Hepatic stellate cell (primary cell): ENCODE measurements at places on chromosomes 6 and 20.

- peak; percentile 43 for DNase-seq
Observed at GRCh38 chr6:4316867-4317400, 181.6 kb upstream of the ECI2 start.

- DNase-seq, result no peak
Observed at GRCh38 chr6:48183178-48183577, 72.2 kb upstream of the PTCHD4 start.

DNA sequence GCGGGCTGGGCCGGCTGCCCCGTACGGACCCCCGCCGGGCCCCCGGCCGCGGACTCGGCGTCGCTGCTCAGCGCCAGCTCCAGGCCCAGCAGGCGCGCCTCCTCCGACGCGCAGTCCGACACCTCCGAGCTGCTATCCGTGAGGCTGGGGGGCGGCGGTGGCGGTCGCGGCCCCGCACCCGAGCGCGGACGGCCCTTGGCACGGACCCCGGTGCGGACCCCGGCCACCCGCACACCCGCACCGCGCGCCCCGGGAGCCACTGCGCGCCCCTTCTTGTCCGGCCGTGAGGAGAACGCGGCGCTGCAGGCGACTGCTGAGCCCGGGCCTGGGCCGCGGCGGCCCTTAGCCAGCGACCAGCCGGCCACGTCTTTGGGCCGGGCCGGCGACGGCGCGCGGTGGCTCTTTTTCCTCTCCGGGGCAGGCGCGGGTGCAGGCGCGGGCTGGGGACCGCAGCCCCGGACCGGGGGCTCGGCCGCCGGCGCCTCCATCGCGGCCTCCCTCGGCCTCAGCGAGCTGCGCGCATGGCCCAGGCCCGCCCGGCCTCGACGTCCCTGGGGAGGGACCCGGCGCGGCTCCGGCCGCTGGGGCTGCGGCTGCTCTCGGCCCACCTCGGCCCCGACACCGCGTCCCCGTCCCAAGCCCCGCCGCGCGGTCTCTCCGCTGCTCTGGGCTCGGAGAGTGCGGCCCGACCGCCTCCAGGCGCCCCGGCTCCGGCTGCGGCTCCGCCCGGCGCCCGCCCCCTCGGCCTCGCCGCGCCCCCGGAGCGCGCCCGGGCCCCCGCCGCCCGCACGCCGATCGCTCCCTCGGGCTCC lies 12.9 kb upstream of the TLDC2 start:
- DNase-seq, result no peak

- DNase-seq, result no peak
Observed at GRCh38 chr6:16849988-16850680, 88.9 kb upstream of the ATXN1 start.

DNA sequence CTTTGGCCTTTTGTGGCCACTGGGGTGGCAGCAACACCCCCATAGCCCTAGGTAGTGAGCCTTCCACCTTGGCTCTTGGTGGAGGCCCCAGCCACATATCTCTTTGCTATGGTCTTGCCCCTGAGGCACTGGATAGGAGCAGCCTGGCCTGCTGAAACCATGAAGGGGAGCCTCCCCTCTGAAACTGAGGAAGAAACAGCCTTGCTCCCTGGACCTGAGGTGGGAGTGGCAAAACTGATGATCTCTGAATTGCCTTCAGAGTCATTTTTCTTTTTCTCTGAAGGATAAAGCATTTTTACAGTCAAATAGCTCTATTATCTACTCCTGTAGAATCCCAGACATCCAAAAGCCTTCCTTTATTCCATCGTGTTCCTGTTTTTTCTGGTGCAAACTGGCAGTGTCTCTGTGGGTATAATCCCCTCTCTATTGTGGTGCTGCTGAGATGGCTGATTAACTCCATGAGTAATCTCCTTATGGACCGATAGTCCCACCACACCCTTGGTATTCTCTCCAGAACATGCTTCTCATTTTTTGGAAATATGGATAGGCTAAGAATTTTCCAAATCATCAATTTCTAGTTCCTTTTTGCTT lies 22.0 kb upstream of the PRSS35 start:
- no peak for DNase-seq

- no peak for DNase-seq
Observed at GRCh38 chr6:137217801-137218472, 1.2 kb downstream of the IFNGR1 start.

DNA sequence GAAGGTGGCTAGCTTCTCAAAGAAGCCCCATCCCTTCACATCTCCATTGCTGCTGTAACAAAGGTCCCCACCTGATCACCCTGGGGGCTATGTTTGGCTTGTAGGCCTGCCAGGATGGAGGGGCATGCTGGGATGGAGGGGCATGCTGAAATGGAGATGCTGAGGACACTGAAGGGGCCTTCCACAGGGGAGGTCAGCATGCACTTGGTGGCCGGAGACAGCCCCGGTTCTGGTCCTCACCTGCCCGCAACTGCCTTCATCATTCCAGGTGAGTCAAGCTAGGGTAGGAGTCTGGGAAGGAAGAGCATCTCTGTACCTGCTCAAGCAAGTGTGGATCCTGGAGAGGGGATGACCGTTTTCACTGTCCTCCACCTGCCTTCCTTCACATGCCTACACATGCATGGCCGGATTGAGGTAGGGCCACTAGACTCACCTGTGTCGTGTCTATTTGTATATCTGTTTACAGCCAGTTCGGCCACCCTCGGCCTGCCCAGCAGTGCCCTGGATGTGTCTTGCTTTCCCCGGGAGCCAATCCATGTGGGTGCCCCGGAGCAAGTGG lies 6.0 kb downstream of the L3MBTL1 start:
- no peak for DNase-seq

DNA sequence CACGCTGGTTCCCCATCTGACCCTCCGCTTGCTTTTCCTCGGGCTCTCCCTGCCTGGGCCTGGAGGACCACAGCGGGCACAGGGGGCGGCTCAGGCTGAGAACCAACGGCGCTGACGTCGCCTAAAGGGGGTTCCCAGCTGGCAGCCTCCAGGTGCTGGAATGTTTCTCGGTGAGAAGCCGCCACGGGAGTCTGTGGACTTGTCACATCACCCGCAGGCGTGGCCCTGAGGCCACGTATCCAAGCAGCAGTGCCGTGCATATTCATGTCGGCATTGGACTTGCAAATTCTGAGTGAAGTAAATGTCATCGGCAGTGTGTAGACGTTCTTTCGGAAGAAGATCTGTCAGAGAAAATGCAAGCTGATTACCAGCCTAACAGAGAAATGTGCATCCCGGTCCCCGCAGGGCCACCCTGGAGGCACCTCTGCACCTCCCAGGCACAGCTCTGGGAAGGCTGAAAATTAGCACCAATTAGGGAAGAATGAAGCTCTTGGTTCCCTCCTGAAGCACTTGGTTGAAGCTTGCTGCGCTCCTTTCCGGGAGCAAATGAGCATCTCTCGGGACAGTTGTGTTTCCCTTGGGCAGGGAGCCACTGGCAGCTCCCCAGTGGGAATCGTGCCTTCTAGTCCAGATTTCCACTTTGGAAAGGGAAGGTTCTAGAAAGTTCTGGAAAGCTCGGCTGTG lies 24.3 kb downstream of the NTSR1 start:
- no peak for DNase-seq

DNA sequence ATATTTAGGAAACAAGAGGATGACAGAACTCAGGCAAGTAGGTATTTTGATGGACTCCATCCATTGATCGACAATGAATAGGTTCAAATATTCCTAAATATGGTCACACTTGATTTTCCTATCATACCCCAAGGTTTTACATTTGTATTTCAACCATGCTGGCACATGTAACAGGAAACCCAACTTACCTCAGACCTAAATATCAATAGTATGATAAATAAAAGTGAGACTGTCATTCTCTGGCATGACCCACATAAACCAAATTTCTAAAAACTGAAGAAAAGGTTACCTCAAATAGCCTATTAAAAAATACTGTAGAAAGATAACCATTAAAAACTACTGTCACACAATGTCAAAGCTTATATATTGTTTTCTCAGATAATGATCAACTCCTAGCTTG lies 97.3 kb downstream of the PRDM1 start:
- DNase-seq, result no peak

DNA sequence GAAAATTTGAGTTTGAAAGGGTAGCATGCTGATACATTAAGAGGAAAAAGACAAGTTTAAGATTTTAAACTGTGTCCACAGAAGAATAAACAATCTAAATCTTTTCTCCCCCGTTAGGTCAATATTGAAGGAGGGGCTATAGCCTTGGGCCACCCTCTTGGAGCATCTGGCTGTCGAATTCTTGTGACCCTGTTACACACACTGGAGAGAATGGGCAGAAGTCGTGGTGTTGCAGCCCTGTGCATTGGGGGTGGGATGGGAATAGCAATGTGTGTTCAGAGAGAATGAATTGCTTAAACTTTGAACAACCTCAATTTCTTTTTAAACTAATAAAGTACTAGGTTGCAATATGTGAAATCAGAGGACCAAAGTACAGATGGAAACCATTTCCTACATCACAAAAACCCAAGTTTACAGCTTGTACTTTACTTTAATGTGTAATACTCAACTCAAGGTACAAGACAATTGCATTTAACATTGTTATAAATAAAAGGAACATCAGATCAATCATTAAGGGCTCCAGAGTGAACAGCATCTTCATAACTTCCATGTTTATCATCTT lies 10.8 kb downstream of the TCP1 start:
- no peak for DNase-seq

GRCh38 chr6:127475135-127475822 lies 16.1 kb upstream of the KIAA0408 start:
- DNase-seq, result no peak

- peak; percentile 26 for DNase-seq
Observed at GRCh38 chr6:26394289-26394688, 7.8 kb upstream of the BTN3A1 start.

- DNase-seq, result no peak
Observed at GRCh38 chr20:24782301-24782700, 166.8 kb upstream of the CST7 start.

GRCh38 chr6:31651602-31652191 lies 764 bp downstream of the BAG6 start:
- peak; percentile 91 for DNase-seq

GRCh38 chr6:107061125-107062020 lies 33.4 kb downstream of the MTRES1 start:
- DNase-seq, result no peak

DNA sequence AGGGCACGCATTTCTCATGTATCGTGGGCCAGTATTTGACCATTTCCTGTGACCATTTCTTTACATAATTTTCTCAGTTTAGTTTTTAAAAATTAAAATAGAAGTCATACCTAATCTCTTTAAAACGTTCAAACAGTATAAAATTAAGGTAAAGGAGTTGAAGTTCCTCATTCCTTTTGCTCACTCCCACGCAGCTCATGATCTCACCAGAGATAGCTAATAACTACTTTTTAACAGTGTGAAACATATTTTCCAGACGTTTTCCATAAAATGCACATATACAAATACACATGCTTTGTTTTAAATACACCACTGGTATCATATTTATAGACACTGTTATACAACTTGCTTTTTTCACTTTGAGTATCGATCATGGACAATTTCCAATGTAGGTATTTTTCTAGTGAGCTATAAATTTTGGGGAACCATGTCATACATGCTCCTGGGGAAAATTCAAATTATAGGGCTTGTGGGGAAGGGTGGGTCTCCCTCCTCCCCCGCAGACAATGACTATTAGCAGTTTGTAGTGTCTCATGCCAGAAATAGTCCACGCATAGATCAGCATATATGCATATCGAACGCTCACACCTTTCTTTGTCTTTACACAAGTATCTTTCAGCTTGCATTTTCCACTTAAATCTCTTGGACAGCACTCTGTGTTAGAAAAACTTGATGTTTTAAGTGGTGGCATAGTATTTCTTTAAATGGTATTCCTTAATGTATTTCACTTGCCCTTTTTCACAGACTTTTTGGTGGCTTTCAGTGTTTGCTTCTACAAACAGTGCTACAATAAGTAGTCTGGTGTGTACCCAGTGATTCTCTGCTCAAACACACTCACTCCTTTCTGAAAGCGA lies 145.5 kb upstream of the ZNF217 start:
- DNase-seq, result no peak

- no peak for DNase-seq
Observed at GRCh38 chr6:3575701-3576100, 118.9 kb upstream of the SLC22A23 start.
